ENCODE measurements at places on chromosomes 2 and 18.

GRCh38 chr2:61272421-61273070, 110.6 kb downstream of the C2orf74 start:
- DNase-seq = no peak

DNA sequence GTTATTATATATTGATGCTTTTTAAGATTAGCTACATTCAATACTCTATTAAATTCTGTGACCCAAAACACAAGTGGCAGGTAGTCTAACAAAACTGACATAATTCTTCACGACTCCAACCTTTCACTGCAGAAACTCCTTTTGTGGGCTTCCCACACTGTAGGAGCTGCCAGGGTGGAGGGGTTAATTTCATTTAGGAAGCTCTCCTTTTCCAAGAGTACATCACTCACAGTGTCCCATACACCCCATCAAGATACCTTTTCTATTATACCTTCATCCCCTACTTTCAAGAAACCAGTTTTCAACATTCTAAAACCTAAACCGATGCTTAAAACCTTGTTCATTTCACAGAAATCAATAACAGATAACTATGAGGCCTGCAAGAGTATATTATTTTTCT, 825 bp downstream of the THUMPD2 start:
- no peak for DNase-seq

GRCh38 chr2:199136681-199137080, 321.1 kb downstream of the SATB2 start:
- no peak for DNase-seq

DNA sequence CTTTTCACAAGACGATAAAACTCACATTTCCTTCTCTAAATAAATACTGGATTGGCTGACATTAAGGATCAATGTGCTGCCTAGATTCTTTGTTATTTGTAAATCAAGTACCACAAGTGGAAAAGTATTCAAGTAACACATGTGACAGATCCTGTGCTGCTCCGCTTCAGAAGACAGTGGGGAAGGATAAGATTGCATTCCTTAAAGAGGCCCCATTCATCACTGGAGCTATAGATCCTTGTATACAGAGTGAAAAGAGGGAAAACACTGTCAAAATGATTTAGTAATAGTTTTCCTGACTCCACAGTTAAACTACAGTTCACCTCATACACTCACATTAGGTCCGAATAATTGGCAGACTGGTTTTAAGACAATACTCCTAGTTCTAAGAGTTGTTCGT, 108.0 kb upstream of the CSRNP3 start:
- no peak for DNase-seq

- DNase-seq = no peak
These were observed 450.5 kb upstream of the MEX3C start for GRCh38 chr18:51647942-51648341.

GRCh38 chr18:28365411-28365831, 188.5 kb upstream of the CDH2 start:
- DNase-seq = no peak

DNA sequence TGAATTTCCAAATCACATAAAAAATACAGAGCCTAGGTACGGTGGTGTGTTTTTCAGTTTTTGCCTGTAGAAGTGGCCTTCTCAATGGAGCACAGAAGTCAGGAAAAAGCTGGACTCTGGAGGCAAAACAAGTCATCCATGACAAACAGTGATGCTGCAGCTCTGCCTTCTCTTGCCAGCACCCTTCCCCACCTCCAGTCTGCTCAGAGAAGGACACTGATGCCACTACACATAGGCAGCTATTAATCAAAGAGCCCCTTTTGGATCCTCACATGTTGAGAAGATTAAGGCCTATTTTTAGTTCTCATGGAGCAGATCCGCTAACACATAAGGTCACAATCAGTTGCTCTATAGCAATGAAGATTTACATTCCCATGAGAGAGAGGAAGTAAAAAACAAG, 181.6 kb upstream of the GALNT5 start:
- DNase-seq = no peak

All from cortex of kidney (tissue), 1 donor.